ENCODE measurements at places on chromosomes 5 and 9.

DNA sequence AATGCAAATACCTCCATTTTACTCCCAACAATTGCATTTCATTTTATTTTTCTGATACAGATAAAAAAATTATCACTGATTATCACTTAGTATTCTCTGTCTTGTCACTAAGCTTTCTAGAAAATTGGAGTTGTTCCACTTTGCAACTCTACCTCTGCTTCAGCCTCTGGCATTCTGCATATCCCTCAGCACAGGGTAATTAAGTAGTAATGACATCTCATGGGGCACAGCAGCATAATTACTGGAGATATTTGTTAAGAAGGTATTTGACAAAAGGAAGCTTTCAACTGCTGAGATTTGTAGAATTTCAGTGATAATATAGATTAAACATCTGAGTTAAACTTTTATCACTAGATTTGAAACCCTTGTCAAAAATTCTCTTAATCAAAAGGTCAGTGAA lies 446.2 kb downstream of the HTR1A start:
- DNase-seq = no peak

GRCh38 chr5:177596775-177597238 lies 3.1 kb upstream of the B4GALT7 start:
- no peak for DNase-seq

GRCh38 chr5:9052421-9052820 lies 493.5 kb downstream of the SEMA5A start:
- no peak for DNase-seq

DNA sequence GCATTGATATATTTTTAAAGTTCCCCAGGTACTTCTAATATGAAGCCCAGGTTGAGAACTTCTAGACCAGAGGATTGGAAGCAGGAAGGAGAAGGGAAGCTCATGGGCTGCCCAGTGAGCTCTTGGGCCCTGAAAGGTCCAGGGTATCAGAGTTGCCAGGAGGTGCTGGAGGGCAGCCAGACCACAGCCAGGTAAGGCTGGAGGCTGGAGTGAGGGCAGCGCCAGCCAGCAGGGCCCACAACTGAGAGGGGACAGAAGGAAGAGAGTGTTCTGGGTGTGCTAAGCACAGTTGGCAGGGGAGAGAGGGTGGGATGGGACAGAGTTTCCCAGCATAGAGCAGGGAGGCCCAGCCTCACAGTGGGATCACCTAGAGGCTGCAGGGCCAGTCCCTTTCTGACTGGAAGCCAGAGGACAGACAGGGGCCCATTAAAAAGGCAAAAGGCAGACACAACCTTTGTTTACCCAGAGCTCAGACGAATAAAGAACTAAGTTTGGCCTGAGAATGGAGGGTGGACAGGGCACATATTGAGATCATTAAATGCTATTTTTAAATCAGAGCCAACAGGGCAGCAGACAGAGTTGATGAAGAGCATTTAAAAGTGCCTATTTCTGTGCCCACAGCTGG lies 94.9 kb downstream of the PDE8B start:
- DNase-seq = no peak

DNA sequence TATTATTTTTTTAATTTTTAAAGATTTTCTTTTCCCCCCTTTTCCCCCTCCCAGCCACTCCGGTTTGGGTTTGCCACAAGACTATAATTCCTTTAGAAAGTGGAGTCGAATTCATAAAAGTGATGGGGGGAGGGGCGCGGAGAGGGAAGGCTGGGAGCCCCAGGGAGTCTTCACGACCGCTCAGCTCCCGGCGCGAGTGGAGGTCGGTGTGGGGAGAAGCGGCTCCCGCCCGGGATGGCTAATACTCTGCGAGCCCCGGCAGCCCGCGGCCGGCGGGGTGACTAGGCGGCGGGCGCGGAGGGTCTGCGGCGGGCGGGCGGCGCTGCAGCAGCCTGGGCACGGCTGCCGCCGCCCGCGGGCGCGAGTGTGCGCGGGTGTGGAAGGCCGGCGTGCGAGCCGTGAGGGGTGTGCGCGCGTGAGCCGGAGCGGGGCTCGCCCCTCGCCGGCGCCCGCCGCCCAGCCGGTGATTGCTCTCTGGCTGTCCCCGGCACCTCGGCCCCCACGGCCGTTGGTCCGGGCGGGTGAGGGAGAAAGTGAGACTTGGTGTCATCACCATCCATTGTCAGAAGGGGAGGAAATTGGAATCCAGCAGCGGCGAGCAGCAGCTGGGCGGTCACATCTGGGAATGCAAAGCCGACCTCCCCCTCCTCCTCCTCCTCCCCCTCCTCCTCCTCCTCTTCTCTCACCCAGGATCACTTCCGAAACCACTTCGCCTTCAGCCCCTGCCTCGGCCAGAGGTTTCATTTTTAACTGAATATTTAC lies at the start of gene PARP8:
Gene PARP8, plus strand, starts transcription at position 377 of the 762 bp plus-strand sequence. CDS start 459 bp downstream, outside the sequence.
- no peak for DNase-seq

- no peak for DNase-seq
These were observed 51.0 kb downstream of the GNAQ start for GRCh38 chr9:77980622-77981021.

DNA sequence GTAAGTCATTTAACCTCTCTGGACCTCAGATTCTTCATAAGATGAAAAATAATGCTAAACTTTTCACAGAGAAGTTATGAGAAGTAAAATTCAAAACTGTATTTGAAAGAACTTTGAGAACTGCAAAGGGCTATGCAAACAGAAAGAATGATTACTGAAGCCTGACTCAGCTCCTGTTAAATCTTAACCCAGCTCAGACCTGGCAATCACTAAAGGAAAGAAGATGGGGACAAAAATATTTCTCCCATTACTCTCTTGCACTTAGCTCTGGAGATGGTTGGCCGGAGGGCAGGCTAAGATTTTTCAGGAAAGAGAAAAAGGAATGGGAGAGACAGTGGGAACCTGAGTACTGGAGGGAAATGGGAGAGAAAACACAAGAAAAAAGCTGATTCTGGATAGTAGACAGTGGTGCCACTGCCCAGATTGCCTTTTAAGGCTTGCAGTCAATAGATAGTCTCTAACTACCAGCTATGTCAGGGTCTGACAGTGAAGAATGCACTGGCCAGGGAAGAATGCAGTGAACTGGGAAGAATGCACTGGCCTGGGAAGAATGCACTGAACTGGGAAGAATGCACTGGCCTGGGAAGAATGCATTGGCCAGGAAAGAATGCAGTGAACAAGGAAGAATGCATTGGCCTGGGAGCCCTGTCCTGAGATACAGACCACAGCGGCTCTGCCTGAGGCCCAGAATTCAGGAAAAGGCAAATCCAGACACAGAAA lies 25.2 kb upstream of the CEMIP2 start:
- DNase-seq = no peak

GRCh38 chr9:92749934-92750315 lies 14.7 kb downstream of the BICD2 start:
- DNase-seq = no peak

- no peak for DNase-seq
These were observed 481.4 kb downstream of the CHSY3 start for GRCh38 chr5:130385656-130386055.

DNA sequence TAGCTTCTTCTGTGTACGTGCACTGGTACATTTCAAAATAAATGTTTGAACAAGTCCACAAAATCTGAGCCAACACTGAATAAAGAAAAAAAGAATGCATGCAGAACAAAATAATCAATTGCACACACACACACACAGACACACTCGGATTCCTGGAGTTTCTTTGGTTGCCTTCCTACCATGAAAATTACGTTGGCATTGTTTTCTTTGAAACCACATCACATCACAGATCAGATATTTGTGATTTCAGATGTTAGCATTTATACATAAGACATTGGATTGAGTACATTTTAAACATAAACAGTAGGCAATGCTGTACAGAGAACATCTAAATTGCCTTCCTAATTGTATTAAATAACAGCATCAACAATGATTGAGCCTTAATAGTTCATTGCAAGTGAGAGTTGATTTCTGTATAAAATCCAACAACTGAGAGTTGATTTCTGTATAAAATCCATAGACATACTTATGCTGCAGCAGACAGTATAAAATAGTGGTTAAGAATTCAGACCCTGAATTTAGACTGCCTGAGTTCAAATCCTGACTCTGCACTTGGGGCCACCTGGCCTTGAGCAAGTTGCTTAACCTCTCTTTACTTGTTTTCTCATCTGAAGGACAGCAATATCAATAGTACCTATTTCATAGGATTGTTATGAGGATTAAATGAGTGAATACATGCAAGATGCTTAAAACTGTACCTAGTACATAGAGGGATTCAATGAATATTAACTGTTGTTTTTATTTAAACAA lies 101.7 kb upstream of the IFNE start:
- no peak for DNase-seq

DNA sequence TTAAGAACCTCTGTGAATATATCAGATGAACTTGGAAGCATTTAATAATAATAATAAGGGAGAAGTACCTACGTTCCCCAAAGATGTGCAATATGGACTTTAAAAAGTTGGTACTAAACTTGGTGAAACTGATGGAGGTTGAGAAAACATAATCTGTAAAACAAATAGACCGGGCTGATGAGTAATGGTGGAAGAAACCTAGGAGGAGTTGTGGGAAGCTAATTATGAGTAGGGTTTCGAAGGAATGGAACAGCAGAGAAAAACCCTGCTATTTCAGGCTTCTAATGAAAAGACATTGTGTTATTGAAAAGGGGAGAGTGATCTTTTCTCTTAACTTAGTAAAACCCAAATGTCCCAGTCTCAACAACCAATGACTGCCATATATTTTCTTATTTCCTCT lies 229.3 kb downstream of the PCSK1 start:
- no peak for DNase-seq

DNA sequence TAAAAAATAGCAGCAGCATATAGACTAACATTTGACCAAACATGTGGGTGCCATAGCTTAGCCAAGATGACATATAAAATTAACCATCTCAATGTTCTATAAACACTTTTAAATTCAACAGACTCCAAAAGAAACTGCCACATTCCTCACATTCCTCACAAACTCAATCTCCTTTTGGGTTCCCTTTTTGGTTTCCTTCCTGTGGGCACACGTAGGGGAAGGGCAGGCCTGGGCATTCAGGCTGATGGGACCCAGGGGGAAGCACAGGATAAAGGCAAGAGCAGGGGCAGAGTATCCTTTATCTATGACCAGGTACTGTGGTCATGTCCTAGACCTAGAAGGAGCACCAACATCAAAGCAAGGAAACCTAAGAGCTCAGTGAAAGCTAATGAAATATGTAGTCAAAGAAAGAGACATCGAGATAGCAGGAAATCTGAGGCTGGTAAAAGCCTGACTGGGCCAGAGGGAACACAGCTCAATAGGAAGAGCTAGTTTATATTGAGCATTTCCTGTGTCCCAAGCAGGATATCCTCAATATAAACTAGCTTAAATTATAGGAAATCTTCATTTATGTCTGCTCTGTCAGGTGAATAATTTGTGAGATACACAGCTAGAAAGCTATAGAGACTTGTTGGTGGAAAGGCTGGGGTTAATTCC lies 13.6 kb upstream of the ERAP1 start:
- DNase-seq = no peak

- DNase-seq = no peak
These were observed 48.2 kb downstream of the CXXC5 start for GRCh38 chr5:139696167-139696893.

- no peak for DNase-seq
These were observed 165.0 kb upstream of the MPDZ start for GRCh38 chr9:13444245-13445102.

DNA sequence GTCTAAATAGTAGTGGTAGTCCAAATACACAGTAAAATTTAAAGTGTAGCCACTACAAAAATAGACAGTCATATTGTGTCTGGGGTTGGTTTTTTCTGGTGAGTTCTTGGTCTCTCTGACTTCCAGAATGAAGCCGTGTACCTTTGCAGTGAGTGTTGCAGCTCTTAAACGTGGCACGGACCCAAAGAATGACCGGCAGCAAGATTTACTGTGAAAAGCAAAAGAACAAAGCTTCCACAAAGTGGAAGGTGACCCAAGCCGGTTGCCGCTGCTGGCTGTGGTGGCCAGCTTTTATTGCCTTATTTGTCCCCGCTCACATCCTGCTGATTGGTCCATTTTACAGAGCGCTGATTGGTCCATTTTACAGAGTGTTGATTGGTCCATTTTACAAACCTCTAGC lies 188.7 kb downstream of the ZNF608 start:
- DNase-seq = no peak

DNA sequence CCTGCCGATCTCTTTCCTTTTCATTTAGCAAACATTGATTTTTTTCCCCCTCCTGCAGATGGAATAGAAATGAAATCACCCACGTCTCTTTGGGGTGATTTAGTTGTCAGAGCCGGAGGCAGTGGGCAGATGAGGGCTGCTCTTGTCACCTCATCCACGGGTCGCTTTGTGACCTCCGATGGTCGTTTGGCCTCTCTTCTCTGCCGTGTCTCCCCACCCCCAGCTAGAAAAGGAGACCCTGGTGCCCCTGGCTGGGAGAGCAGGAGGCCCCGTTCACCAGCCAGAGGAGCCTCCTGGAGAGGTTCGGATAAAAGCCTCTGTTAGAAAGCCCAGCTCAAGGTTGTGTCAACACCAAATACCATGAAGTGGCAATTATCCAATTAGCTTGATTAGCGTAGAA lies 21.6 kb upstream of the RXRA start:
- no peak for DNase-seq

Measured in stimulated activated CD8-positive, alpha-beta memory T cell treated with anti-CD3 and anti-CD28 coated beads, Interleukin-4, amount 100 ng/mL, for 4 hours (primary cell).